ENCODE measurements at places on chromosomes 3 and 15.

DNA sequence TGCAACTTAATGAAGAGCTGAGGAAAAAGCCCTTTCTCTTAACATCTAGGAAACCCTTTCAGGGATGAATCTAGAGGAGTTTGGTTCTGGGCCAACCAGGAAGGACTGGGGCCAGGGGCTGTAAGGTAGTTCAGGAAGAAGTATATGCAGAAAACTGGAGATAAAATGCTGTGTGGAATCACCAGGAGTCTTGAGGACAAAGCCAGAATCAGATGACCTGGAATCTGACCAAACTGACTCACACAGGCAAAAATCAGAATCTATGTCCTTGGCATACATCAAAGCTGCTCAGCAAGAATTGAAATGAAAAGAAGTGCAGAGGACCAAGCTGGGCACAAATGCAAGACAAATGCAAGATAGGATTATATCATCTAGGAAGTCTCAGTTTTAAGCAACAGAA is 59.4 kb upstream of the ATP2C1 start:
- DNase-seq, result no peak

- DNase-seq, result no peak
Observed at GRCh38 chr15:54082836-54083492, 104.7 kb downstream of the UNC13C start.

- no peak for DNase-seq
Observed at GRCh38 chr3:94568041-94568440, 505.2 kb downstream of the NSUN3 start.

DNA sequence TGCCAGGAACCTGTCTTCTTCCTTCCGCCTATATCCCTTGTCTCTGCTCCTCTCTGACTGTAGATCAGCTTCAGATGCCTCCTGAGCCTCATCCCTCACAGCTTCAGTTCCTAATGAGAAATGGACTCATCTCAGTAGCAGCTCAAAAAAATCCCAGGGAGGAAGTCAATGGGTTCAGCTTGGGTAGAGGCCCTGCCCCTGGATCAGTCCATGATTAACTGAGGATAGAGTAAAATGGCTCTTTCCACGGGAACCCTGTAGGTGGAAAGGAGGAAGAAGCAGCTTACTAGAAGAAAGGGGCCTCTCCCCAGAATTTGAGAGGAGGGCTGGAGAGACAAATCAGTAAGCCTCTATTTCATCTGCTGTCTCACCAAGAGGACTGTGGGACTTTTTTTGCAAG is 26.9 kb upstream of the HCN4 start:
- DNase-seq, result no peak

GRCh38 chr3:159974-160373 is 36.6 kb upstream of the CHL1 start:
- DNase-seq, result no peak

DNA sequence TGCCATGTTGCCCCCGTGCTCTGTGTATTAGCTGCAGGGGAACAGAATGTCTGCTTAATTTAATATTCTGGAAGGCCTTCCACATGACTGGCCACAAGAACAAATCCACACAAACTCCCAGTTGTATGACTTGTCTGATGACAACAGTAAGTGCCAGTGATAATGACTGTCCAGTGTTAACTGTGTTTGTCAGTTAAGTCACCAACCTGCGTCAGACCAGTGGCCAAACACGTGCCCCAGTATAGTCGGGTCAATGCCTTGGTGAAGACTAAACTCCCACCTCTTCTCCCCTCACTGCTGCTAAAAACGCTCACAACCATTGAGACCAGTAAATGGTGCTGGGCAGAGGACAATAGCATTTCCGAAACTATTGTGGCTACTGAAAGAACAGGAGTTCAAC is 9.8 kb upstream of the ATP13A5 start:
- DNase-seq, result no peak

GRCh38 chr15:98131924-98132323 is 171.4 kb downstream of the ARRDC4 start:
- no peak for DNase-seq

DNA sequence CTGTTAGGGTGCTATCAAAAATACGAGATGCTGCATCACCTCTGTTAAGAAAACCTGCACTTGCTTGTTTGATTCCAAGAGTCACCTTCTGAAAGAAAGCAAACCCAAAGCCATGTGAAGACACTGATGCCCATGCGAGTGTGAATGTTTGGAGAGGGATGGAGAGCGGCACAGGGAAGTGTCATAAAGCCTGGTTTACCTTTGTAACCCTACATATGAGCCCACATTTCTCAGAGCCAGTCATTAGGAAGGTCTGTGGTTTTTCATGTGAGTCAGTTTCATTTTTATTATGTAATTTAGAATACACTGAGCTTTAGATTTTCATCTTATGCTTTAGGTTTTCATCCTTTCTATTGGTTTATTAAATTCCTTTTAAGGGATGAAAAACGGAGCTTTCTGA is 896.8 kb downstream of the ROBO1 start:
- DNase-seq, result no peak

DNA sequence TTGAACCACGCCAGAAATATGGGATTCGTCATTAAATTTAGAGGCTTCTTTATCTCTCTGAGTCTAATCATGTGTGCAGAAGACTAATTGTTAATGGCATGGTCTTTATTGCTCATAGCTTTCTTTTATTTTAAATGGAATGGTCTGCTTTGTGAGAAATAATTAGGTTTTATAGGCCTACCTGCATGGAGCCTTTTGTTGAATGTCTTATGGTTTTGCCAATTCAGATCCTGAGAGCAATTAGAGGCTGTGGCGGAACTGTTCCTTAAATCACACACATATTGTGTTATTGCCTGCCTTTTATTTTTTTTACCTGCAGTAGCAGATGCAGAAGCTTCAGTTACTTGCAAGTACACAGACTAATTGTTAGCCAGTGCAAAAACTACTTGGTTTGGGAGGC is 306.2 kb downstream of the NLGN1 start:
- DNase-seq, result no peak

DNA sequence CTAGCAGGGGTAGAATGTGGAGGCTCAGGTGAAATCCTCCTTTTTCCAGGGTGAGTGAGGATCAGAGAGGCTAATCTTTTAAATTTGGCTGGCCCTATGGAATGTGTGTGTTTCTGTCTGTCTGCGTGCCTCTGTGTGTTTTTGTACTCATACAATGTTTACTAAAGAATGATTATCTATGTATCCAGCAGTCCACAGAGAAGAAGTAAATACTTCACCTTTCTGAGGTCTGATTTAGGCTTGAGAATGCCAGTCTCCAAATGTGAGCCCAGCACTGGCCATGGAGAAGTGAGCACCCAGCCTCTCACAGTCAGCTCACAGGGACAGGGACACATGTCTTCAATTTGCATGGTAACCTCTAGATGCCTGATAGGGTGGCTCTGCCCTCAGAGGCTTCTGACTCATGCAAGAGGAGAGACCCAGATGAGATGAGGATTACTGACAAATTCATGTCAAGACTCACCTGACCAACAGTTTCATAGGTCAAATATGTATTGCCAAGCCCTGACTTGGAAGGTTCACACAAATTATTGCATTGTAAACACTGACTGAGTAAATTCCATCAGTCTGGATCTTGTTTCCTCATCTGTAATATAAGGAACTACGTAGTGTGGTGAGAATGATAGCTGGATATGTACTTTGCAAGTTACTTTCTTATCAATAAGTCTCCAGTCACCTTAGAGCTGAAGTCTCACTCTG is 31.0 kb downstream of the ENTPD3 start:
- DNase-seq, result no peak

- DNase-seq, result peak; percentile 19
Observed at GRCh38 chr3:127679534-127680145, 6.9 kb downstream of the ABTB1 start.

GRCh38 chr15:96130734-96131133 is 199.8 kb upstream of the NR2F2 start:
- DNase-seq, result no peak

GRCh38 chr3:123489400-123490004 is 40.6 kb upstream of the ADCY5 start:
- DNase-seq, result peak; percentile 63

- DNase-seq, result no peak
Observed at GRCh38 chr3:124082343-124082742, 90.4 kb upstream of the ROPN1 start.

GRCh38 chr3:62667714-62668113 is 207.5 kb downstream of the CADPS start:
- DNase-seq, result no peak

DNA sequence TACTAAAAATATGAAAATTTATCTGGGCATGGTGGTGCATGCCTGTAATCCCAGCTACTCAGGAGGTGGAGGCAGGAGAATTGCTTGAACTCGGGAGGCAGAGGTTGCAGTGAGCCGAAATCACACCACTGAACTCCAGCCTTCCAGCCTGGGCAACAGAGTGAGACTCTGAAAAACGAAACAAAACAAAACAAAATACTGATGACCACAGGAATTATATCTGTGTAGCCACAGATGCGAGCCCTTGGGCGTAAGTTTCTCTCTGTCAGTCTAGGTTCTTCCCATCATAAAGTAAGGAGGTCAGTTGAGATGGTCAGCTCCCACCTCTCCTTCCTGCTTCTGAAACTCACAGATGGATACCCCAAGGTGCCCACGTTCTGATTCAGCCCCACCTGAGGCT is 37.7 kb upstream of the CFAP161 start:
- no peak for DNase-seq

- DNase-seq, result no peak
Observed at GRCh38 chr3:132404276-132404675, 13.0 kb upstream of the DNAJC13 start.

Data from left cardiac atrium (tissue), 4 donors.